Vagina (tissue), 2 donors: ENCODE measurements at places on chromosomes 6 and 20.

DNA sequence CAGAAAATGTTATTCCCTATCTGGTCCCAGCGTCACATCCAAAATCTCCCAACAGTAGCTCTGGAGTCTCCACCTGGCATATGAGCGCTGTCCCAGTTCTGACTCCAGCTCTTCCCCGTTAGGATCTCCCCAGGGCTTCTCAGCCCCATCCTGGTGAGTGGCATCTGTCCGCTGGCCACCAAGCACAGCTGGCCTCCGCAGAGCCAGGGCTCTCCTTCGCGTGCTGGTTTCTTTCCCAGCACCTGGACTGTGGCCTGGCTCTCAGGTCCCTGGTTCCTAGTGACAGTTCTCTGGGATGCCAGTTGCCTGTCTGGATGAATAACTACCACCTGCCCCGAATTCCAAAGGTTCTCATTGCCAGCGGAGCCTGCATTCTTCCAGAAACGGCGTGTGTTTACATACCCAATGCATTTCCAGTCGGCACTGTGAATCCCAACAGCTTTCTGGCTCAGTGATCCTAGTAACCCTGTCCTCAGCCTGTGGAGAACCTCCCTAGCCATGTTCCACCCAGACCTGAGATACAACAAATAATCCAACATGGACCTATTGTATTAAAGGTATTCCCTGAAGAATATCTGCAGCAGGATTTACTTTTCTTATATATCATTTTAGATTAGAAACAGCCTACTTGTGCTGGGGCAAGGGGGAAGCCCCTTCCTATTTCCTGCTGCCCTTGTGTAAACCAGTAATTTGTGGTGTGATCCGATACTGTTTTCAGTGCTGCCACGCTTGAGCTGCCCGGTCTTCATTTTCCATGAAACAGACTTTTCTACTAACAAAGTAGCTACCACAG, 69.9 kb upstream of the PDE10A start:
- DNase-seq, result no peak

DNA sequence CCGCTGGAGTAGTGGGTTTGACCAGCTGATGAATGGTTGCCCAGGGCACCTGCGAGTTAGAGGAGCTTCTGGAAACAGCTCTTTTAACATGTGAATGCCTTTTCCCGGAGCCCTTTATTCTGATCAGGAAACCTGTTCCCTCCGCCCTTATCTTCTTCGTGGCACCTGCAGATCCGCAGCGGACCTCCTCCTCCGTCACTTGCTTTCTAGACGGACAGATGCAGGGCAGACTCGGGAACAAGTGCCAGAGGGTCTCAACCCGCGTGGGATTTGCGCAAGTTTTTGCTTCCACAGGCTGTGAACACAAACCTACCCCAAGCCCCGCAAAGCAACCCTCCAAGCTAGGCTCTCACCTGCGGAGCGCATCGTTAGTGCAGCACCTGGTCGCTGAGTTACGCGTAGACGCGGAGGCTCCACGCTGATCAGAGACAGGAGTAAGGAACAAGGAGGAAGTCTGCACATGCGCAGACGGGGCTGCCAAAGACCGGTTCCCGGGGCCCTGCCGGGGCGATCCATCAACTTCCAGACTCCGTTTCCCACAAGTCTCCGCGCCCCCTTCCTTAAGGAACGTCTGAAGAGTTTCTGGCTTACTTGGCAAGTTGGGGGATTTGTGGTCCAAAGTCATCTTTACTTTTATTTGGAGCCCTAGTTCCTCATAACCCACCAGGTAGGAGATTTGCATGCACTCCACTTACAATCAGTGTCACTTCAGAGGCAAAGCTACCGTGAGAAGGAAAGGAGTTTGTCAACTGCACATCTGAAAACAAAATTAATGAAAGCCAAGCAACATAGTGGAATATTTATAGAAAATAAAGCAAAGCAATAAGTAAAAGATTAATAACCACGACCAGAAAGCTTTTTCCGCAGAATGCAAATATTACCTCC, 52.7 kb upstream of the ELMO2 start:
- DNase-seq, result no peak

GRCh38 chr6:34953061-34954025, 64.3 kb downstream of the ANKS1A start:
- DNase-seq, result no peak

DNA sequence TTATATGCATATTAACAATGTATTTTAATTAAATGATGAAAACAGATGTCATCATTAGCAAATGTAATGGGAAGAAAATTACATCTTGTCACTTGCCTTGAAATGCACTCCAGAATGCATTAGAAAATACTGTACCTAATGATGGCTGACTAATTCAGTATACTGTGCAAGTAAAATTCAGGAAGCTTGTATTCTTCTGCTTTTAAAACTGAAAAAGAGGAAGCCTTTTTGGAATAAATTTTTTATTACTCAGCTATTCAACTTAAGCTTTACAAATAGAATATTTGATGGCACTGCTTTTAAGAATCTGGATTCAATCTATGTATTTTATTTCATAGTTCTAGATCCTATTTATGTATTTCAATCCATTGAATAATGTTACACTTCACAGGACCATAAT, 195.5 kb downstream of the RIMS1 start:
- no peak for DNase-seq

GRCh38 chr6:13678255-13678983, 33.2 kb downstream of the RANBP9 start:
- no peak for DNase-seq

DNA sequence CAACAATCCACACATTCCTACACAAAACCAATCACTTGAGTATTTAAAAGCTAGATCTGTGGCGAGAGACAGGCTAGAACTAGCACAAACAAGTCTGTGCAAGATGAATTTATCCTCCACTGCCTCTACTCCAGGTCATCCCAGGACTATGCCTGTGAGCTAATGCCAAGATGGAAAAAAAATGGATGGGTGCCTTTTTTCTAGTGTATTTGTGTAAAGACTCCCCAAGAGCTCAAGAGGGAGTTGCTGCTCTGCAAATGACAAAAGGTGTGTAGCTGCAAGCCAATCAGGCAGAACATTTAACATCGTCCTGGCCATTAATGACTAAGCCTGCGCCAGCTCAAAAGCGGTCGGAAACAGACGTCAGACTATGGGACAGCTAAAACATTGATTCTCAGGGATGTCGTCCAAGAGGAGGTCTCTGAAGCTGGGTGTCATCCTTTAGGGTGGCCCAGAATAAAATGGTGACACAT, 21.9 kb downstream of the ATXN1 start:
- DNase-seq, result no peak
